ENCODE measurements at places on chromosomes 12 and 14.
A peak's percentile ranks its signal among the peaks of the same experiment; 100 is the strongest.

GRCh38 chr14:89304972-89305703 lies 111.9 kb downstream of the FOXN3 start:
- DNase-seq: no peak

DNA sequence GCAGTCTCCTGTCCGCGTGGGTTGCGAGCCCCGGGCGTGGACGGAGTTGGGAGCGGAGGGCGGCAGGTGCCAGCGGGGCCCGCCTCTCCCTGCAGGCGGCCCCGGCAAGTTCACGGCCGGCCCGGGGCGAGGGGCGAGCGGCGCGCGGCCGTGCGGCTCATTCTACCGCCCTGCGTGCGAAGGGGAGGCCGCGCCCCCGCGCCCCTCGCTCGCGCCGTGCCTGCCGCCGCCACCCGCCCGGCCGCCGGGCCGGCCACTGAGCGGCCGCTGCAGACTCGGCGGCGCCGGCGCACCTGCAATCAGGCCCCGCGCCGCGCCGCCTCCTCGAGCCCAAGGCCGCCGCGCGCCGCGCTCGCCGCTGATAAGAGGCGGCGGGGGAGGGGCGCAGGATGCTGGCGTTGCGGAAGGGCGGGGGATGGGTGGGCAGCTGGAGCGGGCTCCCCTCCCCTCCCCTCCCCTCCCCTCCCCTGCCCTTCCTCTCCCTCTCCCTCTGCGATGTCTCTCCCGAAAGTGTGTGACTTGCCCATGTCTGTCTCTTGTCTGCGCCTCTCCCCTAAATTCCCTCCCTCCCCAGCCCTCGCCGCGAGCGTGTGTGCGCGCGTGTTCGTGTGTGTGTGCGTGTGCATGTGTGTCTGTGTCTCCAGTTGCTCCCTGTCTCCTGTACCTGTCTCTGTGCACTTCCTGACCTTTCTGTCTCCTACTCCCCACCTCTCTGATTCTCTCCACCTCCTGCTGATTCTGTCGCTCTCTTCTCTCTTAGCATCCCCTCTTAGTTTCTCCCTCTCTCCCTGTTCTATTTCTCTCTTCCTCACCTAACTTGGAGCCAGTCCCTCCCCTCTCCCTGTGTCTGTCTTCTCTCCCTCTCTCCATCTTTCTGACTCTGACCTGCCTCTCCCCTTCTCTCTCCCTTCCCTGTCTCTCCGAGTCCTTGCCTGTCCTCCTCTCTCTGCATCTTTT lies 768.1 kb upstream of the TBX3 start:
- DNase-seq: no peak

DNA sequence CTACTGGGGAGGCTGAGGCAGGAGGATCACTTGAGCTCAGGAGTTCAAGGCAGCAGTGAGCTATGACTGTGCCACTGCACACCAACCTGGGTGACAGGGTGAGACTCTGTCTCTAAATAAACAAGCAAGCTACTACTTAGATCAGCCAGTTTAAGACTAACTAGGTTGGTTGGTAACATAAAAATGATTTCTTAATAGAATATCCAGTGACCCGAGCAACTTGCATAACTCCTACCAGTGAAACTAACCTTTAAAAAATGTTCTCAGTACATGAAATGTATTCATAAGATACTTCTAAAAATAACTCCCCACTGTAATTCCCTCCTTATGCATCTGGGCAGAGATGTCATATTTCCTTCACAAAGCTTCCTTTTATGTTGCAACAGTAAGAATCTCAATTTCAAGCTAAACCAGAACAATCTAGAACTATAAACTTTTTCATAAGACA lies 15.9 kb downstream of the TAOK3 start:
- DNase-seq: no peak

DNA sequence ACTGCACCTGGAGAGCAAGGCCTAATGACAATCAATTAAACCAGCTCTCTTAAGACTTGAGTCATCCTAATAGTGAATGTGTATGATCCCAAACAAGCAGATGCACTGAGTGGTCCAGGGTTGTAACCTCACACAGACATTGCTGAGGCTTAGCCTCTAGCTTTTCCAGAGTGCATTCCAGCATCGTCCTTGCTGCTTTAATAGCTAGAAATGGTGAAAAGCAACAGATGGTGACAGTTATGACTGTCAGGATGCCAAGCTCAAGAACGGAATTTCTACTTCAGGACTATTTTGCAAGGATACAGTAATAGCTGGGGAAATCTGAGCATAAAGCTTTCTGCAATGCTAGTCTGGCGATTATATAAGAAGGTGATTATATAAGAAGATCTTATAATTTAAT lies 34.6 kb downstream of the PTPRR start:
- DNase-seq: no peak

DNA sequence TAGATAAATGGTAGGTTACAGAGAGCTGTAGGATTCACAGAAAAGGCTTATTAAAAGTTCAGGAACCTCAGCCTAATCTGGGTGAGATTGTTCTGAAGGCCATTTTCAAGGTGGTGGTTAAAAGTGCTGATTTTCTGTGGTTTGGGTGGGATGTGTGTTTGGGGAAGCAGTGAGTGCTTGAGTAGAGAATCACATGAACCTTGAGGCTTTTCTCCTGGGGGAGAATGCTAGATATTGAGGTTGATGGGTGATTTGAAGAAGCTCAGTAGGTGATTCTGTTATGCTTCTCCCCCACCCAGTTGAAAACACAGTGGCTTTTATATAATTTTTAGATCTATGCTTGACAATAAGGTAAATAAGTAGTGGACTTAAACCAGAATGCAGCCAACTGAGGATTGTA lies 420.9 kb downstream of the PCNX1 start:
- DNase-seq: no peak

DNA sequence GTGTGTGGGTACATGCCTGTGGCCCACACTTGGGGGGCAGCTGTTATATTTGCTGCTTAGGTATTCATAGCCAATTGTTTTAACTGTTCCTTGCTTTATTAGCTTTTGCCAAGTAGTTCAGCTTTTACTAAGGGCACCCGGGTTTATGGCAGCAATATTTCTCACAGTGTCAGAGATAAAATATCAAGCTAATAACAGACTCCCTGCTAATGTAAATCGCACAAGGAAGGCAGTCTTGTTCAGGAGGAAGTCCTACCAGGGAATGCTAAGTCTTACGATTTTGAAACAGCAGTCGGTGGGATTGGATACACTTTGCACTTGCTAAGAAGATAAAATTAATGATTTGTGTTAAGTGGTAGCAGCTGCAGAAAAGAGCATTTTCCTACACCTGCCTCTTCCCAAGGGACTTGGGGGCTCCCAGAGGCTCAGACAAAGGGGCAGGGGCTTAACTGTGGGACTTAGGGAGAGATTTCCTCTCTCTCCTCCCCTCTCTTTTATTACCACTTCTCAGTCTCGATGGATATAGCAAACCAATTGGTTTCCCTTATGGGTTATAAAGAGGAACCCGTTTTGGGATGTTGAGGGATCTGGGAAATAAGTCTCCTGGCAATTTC lies 175.1 kb downstream of the NRXN3 start:
- DNase-seq: no peak

GRCh38 chr12:127642208-127642607 lies 624.8 kb upstream of the TMEM132C start:
- DNase-seq: no peak

- DNase-seq: no peak
Measured at GRCh38 chr14:22438742-22439141, 150.3 kb downstream of the DAD1 start.

GRCh38 chr12:41968599-41968998 lies 176.1 kb downstream of the GXYLT1 start:
- DNase-seq: no peak

GRCh38 chr12:62436164-62436503 lies 30.5 kb upstream of the MON2 start:
- no peak for DNase-seq

DNA sequence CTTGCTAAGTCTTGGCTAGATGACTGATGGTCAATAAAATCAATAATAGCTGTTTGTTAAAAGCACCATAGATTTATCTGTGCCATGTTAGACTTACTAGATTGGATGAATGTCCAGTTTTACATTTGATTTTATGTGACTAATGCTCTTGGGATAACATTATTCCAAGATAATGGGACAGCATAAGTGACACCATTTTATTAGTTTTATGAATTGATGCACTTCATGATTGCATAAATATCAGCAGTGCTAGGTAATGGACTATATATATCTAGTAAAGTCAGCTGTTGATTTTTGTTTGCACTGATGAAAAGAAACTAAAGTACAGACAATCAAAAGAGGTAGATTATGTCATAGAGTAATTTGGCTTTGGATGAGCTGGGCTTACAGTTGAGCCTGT lies 10.4 kb downstream of the TRIM9 start:
- DNase-seq: no peak

DNA sequence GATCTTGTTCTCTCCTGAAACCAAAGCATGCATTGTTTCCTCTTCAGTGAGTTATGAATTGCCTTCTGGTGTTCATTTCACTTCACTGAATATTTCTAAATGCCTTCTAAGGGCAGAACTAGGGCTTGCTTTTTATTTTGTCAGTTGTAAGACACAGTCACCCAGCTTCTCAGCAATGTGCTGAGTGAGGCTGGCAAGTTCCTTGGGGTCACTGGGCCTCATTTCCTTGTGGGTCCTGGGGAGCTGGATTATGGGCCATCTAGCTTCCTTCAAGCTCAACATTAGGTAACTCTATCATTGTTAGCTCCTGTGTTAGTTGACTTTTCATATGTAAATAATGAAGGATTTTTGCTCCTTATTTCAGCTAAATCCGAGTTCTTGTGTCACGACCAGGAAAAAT lies 13.8 kb downstream of the ASCL4 start:
- DNase-seq: no peak

DNA sequence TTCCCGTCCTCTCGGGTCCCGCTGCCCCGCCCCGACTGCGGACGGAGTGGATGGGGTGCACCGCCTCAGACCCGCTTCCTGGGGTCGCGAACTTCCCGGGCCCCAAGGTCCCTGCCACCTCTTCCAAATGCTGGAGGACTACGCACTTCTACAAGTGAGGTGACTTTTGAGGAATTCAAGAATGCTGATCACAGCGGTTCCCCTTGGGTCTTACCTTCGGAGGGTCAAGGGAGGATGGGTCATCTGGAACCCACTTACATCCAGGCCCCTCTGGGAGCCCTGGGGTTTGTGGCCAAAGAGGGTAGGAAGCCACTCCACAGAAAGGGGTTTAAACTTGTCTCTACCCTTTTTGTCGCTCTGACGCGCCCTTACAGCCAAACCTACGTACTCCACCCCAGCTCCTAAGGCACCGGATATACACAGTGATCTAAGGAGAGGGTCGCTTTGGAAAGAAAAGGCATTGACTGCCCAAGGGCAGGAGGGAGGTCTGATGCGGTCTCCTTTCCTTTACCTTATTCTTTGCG lies 532 bp upstream of the PRKD1 start:
- DNase-seq: no peak

GRCh38 chr14:94673781-94674231 lies 61.6 kb downstream of the SERPINA3 start:
- no peak for DNase-seq

DNA sequence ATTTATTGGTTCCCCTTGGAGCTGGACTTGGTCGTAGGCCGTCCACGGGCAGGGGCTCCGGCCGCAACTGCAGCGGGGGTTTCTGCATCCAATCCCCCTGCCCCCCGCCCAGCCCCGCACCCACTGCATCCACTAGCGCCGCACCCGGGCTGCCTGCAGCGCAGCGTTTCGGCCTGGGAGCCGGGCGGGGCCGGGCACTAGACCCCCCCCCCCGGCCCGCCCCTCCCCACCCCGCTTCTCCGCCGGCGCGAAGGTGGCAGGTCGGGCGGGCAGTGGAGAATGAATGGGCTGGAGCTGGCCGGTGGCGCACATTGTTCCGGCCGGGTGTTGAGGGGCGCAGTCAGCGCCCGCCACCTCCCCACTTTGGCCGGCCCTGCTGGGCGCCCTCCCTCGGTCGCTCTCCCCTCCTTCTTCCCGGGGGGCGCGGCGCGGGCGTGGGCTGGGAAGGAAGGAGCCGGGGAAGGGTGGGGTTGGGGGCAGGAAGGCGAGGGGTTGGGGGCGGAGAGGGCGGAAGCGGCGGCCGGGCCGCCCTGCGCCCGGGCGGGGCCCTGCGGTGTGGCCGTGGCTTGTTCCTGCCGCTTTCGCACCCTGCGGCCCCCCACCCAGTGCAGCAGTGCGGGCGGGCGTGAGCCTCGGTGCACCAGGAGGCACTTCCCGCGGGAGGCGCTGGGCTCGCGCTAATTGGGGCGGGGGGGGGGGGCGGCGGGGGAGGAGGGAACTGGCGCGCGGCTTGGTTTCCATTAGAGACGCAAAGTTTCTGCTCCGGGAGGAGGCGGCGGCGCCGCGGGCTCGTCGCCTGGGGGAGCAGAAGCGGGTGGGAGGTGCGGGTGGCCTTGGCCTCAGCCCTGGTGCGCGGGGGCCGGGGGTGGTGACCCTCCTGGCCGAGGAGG lies 841 bp downstream of the CALM1 start:
- DNase-seq: peak; percentile 24
